Gastroesophageal sphincter (tissue), 4 donors: ENCODE measurements at places on chromosomes 5 and 9. TPM values are rescaled to one million over a fixed set of nuclear protein-coding genes. Genes with fewer than 3 reads are reported as not detected.
A peak's percentile ranks its signal among the peaks of the same experiment; 100 is the strongest.

DNA sequence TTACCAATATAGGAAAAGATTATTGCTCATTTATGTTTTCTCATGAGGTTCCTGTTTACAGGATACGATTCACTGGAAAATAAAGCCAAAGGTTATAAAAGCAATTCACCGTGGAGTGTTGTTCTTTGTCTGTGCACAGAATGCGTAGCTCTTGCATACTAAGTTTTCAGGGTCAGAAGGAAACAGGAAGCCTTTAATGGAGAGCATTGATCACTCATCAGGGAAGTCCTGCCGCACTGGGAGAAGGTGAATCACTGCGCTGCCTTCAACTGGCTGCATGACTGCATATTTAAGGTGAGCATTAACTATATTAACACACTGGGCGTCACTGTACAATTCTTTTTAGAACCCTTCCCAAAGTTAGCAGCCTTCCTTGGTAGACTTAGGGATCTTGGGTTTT is 74.1 kb upstream of the SYK start:
- ATAC-seq: no peak

DNA sequence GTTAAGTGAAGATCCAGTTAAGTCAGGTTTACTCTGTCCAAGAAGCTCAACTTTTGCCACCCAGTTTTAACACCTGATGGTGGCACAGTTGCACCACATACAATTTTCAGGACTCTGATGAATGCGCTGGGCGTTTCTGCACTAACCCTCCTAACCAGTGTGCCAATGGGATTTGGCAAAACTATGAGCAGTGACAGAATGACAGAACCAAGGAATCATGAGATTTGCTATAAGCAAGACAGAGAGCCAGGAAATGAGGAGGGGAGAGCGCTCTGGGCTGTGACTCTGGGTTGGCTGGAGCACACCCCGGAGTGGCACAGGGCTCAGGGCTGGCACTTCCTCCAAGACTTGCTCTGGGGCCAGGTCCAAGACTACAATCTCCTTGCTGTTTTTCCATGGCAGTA is 84.1 kb downstream of the SH3PXD2B start:
- ATAC-seq: peak; percentile 53

NIPAL4 gene
- 4.8 TPM for total RNA-seq

DNA sequence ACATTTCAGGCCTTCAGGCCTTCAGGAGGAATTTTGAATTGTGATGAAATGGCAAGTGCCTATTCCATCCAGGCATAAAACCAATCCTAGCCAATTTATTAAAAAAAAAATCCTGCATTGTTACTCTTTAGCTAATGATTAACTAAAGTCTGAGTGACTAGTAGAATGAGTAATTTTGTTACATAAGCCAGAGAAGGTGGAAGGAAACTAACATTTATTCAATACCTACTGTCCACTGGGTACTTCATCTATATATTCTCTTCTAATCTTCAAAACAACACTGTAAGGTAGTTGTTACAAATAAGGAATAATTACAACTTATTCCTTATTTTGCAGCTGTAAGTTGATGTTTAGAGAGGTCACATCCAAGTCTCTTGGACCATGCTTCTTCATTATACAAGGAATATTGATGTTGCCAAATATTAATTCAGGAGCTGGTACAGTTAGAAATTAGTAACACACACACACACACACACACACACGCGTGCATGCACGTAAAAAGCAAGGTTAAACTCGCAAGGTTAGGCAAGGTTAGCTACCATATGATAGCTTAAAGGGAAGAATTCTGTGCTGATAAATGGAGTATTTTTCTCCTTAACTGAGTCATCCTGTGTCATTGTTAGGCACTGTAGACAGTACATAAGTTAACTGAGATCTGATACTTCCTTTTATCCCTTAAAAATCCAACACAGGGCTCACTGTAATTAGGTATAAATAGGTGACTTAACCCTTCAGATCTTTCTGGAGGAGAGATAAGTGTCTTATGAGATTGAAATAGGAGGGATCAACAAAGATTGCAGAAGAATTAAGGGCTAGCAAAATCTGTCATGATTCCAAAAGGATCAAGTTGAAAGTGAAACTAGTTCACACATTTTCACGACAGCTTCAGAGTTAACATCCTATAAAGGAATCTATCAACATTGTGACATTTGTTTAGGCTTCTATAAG is 596.9 kb downstream of the PDE4D start:
- no peak for ATAC-seq

DNA sequence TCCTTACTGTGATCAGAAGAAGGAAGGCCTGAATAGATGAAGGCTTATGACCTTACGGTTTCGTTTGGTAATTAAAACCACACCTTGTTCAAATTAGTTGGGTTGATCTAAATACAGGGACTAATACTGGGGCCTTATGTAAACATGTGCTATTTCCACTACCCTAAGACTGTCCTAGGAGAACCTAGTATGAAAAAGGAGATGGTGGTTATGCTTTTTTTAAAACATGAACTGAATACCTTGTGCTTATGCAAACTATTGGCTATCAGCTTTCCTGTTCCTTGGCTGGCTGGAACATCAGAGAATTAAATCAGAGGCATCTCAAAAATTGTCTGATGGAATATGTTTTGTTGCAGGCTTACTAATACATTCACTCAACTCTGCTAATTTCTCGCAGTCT is 3.9 kb downstream of the MYOT start:
- no peak for ATAC-seq

- ATAC-seq: peak; percentile 66
Observed at GRCh38 chr9:131598121-131598520, 52.8 kb downstream of the PRRT1B start.

UQCRQ gene
- 169 TPM for total RNA-seq

DNA sequence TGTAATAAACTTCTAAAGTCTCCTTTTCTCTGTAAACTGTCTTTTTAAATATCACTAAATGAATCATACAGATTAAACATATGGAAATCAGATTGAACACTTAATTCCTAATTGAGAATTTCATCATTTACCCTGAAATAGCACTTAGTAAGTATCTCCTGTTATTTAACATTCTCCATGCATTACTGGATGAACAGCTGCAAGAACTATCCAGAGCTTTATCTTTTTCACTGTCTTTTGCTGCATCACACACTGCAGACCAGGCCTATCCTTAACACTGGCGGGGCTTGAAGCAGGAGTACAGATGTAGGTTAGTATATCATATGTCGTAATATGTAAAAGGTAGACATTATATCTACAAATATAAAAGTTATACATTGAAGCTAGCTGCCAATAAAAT is 108.7 kb upstream of the EFNA5 start:
- ATAC-seq: no peak

SPATA9 gene
- total RNA-seq: 0.27 TPM

- ATAC-seq: no peak
Observed at GRCh38 chr9:134571326-134571931, 70.2 kb upstream of the COL5A1 start.

DNA sequence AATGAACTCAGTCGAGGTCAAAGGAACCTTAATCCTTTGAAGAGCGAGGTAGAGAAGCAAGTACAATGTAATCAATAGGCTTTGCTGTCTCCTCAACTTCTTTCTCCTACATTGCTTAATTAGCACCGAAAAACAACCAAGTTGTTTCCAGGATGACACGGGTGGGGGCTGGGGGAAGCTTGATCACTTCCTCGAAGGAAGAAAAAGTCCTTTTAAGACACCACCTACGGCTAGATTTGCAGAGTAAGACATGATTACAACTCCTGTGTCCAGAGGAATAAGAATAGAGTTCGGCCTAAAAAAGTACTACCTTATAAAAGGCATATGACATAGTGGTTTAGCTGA is 811 bp upstream of the ARRDC3 start:
- ATAC-seq: no peak

DNA sequence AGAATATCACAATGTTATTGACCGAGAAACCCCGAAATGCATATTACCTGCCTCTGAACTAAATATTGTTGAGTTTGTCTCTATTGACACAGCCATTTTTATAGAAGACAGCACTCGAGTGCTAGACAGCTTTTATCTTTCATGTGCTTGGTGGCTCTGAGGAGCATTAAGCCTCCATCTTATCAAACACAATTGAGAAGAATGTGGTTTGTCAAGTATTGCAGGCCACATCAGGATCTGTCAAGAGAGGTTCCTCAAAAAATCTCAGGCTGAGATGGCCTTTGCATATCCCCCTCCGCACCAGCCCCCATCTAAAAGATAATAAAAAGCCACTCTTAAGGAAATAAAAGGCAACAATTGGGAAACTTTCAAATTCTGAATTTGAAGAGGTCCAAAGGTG is 284.8 kb downstream of the DENND1A start:
- no peak for ATAC-seq

DNA sequence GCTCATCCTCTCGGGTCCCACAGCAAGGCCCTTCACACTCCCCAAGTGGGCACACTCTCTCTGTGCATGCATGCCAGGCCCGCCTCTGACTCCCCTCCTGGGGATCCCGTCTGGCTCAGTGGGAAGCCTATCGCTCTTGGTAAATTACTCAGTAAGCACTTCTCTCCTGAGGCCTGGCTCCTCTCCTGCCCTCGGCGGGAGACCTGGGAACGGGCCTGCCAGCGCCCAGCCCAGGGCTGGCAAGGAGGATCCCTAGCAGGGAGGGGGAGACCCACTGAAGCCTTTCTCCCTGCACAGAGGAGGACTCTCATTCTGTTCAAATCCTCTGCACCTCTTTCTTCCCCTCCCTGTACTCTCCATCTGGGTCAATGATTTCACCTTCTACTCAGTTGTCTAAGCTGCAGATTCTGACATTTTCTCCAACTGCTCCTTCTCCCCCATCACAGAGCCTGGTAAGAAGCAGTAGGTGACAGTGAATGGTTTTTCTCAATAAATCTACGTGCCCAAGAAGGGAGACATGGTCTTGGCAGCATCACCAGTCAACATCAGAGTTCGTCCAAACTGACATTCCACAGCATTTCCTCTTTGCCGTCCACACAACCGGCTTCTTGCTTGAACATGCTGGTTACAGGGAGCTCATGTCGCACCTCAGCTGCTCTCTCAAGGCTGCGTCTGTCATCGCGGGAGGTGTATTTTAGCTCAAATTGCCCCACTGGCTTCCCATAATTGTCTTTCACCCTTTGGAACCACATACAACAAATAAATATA is 81.9 kb downstream of the GPR21 start:
- no peak for ATAC-seq

- no peak for ATAC-seq
Observed at GRCh38 chr5:82735160-82735789, 341.9 kb downstream of the TMEM167A start.

GRCh38 chr9:127224178-127224882 is 40.2 kb upstream of the GARNL3 start:
- peak; percentile 79 for ATAC-seq

DNA sequence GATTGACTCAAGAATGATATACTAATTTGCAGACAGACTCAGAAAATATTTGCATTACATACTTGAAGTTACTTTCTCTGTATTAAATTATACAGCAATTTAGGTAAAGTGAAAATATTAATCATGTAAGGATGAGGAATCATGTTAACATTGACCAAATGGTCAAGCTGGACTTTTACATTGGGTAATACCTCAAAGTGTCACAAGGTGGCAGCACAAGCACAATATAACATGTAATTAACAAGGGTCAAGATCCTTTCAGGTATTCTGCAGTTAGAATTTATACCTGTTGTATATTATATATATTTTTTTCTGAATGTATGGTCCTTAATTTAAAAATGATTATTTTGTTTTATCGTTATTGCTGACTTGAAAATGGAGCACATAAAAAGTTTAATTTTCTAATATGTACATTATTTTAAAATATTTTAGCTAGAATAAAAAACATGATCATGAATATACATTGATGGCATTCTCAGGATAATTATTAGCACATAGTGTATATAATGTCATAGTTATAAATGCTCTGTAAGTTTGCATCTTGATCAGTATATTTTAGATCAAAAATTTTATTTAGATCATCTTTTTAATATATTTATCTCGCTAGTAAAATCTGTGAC is 8.6 kb downstream of the HAPLN1 start:
- no peak for ATAC-seq

HK3 gene
- total RNA-seq: 3.4 TPM
